SJCRH30 (cell line): ENCODE measurements at places on chromosomes 7 and 10. TPM values are rescaled to one million over a fixed set of nuclear protein-coding genes. Genes with fewer than 3 reads are reported as not detected.

- DNase-seq = no peak
Observed at GRCh38 chr10:25934621-25935139, 651 bp downstream of the MYO3A start.

GRCh38 chr7:77409739-77410547 lies 6.2 kb downstream of the GSAP start:
- no peak for DNase-seq

GRCh38 chr10:74272288-74272687 lies 121.3 kb downstream of the ADK start:
- DNase-seq = no peak

DNA sequence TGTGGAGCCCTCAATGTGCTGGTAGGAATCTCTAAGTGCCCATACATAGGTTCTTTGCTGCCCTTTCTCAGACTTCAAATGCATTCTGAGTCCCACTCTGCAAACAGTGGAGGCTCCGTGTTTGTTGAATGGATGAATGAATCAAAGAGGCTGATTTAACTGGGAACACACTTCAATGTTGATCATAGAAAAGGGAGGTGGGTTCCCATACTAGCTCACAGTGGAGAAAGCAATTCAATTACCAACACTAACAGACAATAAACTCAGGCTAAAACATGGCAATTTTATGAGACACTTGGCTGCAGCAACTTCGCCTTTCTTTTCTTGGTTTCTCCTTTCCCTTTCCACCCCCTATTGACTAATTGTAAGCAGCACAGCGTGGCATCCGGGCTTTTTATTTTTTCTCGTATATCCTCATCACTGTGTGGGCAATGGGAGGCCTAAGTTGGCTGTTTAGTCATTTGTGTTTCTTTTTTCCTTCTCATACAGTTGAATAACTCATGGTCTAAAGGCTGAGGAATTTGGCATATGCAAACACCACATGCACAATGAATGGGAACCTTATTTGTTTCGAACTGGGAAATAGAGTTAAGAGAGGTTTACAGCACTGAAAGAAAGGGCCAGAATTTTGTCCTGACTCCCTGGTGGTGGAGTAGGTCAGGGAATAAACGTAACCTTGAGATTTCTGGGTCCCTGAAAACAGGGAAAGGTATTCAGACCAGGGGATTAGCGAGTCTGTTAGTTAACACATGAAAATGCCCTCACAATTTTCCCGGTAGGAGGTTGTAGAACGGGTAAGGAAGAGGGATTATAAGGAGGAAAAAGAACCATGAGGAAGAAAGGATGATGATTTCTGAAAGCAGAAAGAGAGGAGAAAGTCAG lies 858.5 kb downstream of the KCNMA1 start:
- DNase-seq = no peak

- DNase-seq = no peak
Observed at GRCh38 chr10:6204063-6204340, 1.3 kb downstream of the PFKFB3 start.

DNA sequence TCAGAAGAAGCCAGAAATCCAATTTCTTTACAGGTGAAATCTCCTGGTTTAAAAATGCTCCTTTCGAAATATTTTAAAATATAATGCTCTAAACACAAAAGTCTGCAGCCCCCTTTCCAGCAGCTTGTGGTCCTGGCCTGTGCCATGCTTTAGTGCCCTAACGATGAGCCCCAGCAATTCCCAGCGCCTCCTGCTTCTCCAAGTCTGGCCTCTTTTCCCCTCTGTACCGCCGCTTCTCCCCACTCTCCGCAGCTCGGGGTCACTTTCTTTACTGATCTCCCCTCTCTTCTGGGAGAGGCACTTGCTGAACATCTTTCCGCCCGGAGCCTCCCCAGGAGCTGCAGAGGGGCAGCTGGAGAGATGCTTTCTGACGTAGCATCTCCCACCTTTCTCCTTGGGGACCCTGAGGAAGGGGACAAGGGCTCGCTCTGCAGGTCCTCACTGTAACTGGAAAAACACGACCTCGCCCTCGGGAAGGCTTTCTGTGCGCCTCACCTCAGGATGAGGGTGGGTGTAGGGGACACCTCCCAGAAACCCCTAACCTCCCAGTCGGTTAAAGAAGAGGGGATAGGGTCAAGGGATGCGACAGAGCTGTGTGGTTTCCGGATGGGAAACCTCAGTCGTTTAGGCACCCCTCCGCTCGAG lies 565 bp upstream of the INA start:
- no peak for DNase-seq

DNA sequence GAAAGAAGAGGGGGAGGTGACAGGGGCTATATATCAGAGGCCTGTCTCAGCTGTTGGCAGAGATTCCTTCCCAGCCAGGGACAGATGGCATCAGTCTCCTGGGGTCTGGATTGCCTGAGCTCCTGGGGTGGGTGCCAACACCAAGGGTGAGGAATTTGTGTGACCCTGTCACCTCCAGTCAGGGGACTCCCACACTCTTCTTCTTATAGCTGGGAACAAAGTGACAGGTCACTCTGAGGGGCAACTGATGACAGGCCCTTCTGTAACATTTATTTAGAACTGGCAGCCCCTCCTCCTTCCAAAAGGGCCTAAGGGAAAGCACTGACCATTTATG lies 53.7 kb upstream of the DUSP5 start:
- peak; percentile 44 for DNase-seq

DNA sequence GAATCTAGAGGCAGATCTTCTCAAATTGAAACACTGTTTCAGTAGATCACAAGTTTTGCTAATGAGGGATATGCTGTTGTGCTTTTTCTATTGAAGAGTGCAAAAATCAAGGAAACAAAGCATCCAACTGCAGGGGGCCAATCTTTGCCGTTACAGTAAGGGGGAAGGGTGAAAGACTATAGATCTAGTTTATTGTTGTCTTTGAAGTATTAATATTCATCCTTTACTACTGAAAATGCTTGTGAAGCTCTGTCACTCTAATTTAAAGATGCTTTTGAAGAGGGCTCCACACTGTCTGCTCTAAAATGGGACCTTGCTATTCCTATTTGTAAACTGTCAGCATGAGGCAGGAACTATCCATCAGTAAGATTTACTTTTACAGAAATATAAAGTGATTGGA lies 110.3 kb downstream of the MBL2 start:
- no peak for DNase-seq

DNA sequence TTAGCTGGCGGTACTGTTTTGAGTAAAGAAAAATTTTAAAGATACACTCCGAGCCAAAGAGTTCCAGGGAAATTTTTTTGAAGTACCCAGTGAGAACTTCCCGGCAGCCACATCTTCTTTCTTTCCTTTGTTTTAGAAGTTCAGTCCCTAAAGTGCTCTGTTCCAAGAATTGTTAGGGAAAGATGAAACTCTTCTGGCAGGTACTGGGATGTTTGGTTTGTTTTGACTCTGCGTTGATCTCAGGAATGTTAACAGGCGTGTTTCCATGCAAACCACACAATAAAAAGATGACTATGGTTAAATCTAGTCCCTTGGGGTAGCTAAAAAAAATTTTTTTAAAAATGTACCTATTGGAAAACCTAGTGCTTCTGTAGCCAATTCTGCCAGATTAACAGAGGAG lies 224.7 kb upstream of the PHYHIPL start:
- no peak for DNase-seq

GRCh38 chr10:132462463-132463332 lies 65.7 kb downstream of the PWWP2B start:
- no peak for DNase-seq

- DNase-seq = no peak
Observed at GRCh38 chr10:129716881-129717280, 247.2 kb downstream of the EBF3 start.

DNA sequence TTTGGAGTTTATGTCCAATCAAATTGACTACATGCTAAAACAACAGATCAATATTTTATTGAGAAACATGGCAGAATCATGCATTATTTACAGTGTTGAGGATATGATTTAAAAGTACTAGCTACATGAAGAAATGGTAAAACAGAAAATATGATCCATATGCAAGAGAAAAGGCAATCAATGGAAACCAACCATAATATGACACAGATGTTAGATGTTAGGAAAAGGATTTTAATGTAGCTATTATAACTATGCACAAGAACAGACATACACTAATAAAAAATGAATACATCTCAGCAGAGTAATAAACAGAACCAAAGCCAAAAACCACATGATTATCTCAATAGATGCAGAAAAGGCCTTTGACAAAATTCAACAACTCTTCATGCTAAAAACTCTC lies 166.2 kb upstream of the CACNA2D1 start:
- DNase-seq = no peak

GRCh38 chr7:7512861-7513597 lies 22.6 kb downstream of the COL28A1 start:
- DNase-seq = no peak

DNA sequence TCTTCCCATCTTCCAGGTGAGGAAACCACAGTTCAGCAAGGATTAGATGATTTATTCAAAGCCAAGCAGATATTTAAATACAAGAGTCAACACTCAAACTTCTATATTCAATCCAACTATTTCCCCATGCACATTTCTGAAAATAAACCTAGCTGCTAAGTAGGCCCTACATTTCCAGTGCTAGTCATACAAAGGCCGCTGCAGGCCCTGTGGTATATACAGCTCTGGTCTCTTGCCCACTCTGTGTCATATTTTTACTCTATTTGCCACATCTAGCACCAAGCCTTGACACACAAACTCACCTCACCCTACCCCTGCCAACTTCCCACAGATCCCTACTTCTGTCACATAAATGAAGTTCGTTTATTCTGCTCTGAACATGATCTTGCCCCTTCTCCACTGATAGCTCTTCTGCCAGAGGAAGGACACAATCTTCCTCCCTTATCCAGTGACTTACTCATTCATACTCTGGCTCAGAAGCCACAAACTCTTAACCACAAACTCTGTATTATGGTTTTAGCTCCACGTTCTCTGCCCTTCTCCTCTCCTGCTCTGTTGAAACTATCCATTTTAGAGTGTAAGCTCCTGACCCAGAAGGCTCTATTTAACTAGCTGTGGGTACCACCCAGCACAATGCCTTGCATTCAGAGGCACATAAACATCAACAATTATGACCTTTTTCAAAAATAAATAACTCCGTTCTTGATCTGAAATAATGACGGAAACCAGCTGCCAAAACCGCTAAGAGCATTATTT lies 180.7 kb downstream of the CPEB3 start:
- no peak for DNase-seq

DNA sequence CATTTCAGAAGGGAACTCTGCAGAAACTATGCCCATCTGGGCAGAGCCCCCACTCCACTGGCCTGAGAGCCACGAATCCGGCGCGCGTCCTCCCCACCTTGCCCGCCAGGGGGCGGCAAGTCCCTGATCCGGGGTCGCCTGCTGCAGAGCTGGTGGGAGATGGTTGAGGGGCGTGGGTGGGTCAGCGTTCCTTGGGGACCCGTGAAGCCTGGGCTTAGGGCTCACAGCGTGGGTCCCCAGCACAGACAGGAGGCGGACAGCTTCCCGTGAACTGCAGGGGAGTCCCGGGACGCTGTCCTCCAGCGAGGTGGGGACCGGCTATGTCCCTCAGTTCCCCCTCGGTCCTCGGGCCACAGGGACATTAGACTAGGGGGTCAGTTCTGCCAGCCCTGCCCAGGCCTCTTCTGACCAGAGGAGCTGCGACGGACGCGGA lies 585 bp upstream of the POP7 start:
- peak; percentile 85 for DNase-seq

GRCh38 chr10:128914681-128915080 lies 552.4 kb upstream of the MGMT start:
- DNase-seq = no peak

- DNase-seq = peak; percentile 13
Observed at GRCh38 chr10:14736600-14737081, 38.1 kb downstream of the FAM107B start.

DNA sequence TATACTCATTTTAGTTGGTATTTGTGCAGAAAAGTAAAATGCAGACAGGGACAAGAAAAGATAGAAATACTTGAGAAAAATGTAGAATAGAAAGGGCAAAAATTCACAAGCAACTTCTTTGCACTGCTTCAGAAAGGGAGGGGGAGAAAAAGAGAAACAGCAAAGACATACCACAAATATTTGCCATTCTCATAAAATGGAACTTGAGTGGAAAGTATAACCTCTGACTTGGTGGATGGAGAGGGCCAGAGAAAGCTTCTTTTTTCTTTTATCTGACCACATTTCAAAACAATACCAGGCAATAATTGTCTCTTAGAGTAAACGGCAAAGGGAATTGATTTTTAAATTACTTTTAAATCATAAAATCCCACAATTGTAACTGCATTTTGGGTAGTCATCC lies 35.8 kb upstream of the TRUB1 start:
- DNase-seq = no peak

GRCh38 chr10:102791754-102792395 lies 45.3 kb downstream of the CYP17A1 start:
- DNase-seq = no peak

GRCh38 chr7:149284343-149284742 lies 22.3 kb downstream of the ZNF783 start:
- DNase-seq = no peak

- DNase-seq = no peak
Observed at GRCh38 chr10:23191764-23192711, at the start of gene PTF1A. PTF1A (plus strand) TSS chr10:23192312; CDS start chr10:23192531, 219 bp downstream.

GRCh38 chr10:34113504-34114225 lies 701.4 kb downstream of the PARD3 start:
- no peak for DNase-seq

GRCh38 chr10:63986536-63986935 lies 465.3 kb downstream of the REEP3 start:
- no peak for DNase-seq

- DNase-seq = no peak
Observed at GRCh38 chr7:100171087-100171681, 2.8 kb upstream of the GAL3ST4 start.

DNA sequence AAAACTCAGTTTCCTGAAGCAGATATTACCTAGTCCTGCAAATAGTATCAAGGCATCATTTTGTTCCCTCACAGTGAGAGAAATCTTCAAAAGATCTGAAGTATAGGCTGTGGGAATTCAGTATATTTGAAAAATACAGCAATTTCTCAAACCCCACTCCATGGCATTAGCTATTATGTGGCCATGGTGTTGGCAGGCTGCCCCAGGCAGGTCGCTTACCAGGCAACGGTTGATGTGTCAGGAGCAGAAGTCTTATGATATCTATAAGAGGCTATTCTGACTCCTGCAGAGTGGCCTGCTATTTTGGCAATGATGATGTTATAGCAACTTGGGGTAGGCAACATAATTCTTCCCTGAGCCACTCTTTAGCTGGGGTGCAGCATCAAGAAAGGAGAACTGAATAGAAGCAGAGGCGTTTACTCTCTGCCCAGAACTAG lies 187.9 kb downstream of the PLXDC2 start:
- DNase-seq = no peak

- DNase-seq = no peak
Observed at GRCh38 chr10:24784061-24784460, 60.4 kb upstream of the ARHGAP21 start.

GRCh38 chr10:90885176-90885575 lies 13.4 kb downstream of the RPP30 start:
- DNase-seq = no peak

The ZNF727 gene
- total RNA-seq = 2.3 and 3.0 TPM in 2 replicates

The NRCAM gene
- 28.5 and 30.8 TPM in 2 replicates for total RNA-seq

The DYDC2 gene
- total RNA-seq = 0.13 TPM in 1 of 2 replicates, not detected in the other

The FAM25A gene
- total RNA-seq = not detected in 2 replicates

The PARD3 gene
- total RNA-seq = 58.7 and 63.9 TPM in 2 replicates

The ANKRD61 gene
- total RNA-seq = 0.23 and 0.63 TPM in 2 replicates

The ERV3-1 gene
- 6.7 and 9.3 TPM in 2 replicates for total RNA-seq

The ASAH2 gene
- 1.2 and 1.7 TPM in 2 replicates for total RNA-seq

The MPP7 gene
- 5.2 and 5.9 TPM in 2 replicates for total RNA-seq

The PPA1 gene
- 123 and 125 TPM in 2 replicates for total RNA-seq

The SEMA4G gene
- 2.5 and 3.0 TPM in 2 replicates for total RNA-seq

The SYT15B gene
- 0.06 TPM in 1 of 2 replicates, not detected in the other for total RNA-seq

The PRTFDC1 gene
- 0.08 TPM in 1 of 2 replicates, not detected in the other for total RNA-seq

The LIPK gene
- total RNA-seq = not detected in 2 replicates

The LIPN gene
- not detected in 2 replicates for total RNA-seq

The TLX1 gene
- total RNA-seq = not detected in 2 replicates

The TAS2R41 gene
- total RNA-seq = not detected in 2 replicates

The CPA2 gene
- 1.9 and 2.0 TPM in 2 replicates for total RNA-seq
